Mammary epithelial cell (primary cell): ENCODE measurements at places on chromosomes 16 and 17. TPM values are rescaled to one million over a fixed set of nuclear protein-coding genes. Genes with fewer than 3 reads are reported as not detected.

DNA sequence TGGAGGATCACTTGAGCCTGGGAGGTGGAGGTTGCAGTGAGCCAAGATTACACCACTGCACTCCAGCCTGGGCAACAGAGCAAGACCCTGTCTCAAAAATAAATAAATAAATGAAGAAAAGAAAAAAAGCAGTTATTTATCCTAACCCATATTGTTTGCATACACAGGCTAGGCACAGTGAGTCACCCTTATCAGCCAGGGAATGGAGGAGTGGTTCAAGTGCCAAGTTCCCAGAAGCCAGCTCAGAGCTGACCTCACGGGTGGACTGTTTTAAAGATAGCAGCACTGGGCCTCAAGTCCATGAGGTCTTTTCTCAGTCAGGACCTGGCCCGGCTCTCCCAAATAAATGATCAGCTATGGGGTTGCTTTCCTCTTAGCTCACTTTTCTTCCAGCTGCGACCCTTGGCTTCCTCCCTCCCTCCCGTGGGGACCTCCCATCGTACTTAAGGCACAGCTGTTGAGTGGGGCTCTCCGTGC lies 22.6 kb upstream of the MGAT5B start:
- DNase-seq, result no peak

- DNase-seq, result no peak
Observed at GRCh38 chr16:9836118-9836736, 346.0 kb downstream of the GRIN2A start.

DNA sequence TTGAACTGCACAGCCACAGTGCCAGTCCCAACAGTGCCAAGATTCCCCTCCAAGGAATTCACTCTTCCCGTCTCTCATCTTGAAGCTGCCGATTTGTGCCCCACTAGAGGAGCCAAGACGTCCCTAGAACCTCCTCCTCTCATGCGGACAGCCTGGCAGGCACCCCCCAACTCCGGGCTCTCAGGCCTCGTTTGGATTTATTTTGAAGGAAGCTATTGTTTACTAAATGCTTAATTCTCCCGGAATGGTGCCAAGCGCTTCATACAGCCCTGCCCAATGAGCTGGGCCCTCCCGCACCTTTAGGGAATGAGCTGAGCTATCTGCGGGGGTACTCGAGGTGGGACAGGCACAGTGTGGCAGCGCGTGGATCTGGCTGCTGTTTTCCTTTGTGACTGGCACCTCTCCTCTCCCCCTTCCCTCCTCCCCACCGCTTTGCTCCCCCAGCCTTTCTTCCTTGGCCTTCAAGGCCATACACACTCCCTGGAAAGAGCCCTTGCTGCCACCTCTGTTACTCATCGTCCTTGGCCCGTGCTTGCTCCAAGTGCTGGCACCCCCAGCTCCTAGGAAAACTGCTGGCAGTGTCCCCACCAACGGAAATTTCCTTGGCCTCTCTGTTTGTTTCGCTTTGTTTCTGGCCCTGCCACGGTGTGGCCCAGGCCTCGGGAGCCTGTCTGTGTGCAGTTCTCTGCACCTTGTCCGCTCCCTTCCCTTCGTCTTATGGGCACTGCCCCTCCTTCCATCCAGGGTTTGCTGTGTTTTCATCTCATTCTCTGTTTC lies 49.9 kb upstream of the CDR2 start:
- DNase-seq, result no peak

DNA sequence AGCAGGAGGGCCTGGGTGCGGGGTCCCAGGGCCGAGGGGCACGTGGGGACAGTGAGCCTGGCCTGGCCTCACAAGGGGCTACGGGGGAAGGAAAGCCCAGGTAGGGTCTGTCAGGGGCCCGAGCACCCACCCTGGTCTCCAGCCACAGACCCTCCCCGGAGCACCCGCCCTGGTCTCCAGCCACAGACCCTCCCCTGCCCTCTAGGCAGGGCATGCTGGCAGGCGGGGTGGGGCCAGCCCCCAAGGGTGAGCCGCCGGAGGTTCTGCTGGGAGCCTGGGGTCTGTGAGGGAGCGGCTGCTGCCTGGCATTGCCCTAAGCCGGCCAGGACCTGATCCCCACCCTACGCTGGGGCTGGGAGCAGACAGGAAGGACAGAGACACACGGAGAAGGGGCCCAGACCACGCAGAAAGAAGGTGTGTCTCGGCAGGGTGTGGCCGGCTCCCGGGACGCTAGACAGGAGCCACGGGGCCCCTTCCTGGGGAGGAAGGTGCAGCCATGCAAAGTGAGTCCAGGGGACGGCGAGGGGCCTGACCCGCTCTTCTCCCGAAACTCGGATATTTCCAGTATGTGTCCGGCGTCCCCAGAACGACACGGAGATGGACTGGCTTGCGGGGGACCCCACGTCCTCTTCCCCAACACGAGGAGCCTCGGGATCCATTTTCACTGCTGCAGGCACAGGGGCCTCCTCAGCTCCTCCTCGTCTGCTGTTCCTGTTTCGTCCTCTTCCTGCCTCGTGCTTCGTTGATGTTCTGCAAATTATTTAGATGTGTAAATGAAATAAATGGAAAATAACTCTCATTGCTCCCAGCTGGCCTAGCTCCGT lies 15.5 kb downstream of the UTS2R start:
- DNase-seq, result no peak

GRCh38 chr17:76710863-76711611 lies at the start of gene MXRA7:
MXRA7 (minus strand) TSS chr17:76710965; CDS start chr17:76710946, 19 bp downstream.
- DNase-seq, result peak; percentile 66

PDILT gene
- total RNA-seq, result not detected

PEMT gene
- total RNA-seq, result 31.0 TPM
